WERI-Rb-1 (cell line): ENCODE measurements at places on chromosomes 12 and 14.
A peak's percentile ranks its signal among the peaks of the same experiment; 100 is the strongest.

DNA sequence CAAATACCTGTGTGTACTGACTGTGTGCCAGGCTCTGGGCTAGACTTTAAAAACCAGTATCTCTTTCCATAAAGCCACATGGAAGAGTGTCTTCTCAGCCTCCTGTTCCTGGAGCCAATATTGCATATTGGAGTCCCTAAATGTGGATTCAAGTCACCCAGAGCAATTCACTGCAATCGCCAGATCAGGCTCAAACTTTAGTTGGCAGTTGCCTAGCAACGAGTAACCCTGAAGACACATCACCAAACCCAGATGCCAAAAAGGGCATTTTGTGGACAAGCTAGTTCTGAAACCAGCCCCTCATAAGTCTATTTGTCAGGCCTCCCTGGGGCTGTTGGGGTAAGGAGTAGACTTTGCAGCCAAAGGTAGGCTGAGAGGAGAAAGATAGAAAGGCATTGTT is 13.7 kb downstream of the DPF3 start:
- DNase-seq = no peak

GRCh38 chr14:56887216-56887615 is 76.9 kb upstream of the OTX2 start:
- no peak for DNase-seq

DNA sequence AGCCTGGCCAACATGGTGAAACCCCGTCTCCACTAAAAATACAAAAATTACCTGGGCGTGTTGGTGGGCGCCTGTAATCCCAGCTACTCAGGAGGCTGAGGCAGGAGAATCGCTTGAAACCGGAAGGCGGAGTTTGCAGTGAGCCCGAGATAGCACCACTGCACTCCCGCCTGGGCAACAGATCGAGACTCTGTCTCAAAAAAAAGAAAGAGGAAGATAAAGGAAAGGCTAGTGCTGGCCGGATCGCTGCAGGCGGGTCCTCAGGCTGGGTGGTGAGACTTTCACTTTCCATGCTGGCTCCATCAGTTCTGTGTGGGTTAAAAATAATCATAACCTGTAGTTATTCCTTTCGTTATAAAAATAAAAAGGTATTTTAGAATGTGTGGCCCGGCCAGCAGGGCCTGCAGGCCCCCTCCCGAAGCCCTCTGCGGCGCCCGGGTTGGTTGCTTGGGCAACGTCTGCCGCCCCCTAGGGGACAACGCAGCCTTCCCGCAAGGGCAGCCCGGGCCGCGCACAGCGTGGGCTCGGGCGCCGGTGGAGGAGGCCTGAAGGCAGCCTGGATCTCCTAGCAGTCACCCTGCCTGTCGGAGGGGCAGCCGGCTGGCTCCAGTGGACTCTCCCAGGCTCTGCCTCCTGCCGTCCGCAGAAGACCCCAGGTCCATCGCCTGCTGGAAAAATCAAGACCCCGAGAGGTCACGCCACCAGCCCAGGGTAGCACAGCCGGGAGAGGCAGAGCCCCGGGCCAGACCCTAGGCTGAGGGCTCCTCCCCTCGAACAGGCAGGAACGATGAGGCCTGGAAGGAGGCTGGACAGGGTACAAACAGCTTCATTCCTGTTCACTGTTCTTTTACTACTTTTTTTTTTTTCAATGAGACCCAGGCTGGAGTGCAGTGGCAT is 5.0 kb upstream of the SLC25A47 start:
- peak; percentile 55 for DNase-seq

DNA sequence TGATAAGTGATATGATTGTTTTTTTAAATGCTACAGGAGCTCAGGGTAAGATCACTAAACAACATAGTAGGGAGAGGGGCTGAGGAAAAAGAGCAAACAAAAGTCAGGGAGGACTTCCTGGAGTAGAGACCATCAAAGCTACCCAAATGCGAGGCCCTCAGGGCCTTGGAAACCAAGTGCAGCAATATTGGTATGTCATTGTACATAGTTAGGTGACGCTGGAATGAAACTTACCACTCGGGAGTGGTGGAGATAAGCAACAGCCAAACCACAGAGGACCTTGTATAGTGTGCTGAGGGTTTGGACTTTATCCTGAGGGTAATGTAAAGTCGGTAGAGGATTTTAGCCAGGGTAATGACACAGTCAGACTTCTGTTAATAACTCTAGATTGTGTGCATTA is 13.8 kb downstream of the KITLG start:
- DNase-seq = no peak

GRCh38 chr12:90020881-90021280 is 312.2 kb upstream of the ATP2B1 start:
- no peak for DNase-seq

DNA sequence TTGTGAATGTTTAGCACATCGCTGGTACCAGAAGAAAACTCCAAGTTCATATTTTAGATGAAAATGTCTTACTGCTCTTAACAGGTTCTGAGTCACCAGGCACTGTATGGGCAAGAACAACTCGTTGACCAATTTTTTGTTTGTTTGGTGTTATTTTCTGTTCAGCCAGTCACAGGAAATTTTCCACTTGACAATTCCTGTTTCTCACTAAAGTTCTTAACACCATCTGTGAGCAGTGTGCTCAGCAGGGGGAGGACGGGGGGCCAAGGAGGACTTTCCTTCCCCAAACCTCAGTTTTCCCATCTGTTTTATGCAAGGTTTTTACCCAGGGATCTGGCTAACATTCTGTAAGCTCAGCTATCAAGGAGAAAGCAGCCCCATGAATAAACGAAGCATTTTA is 3.0 kb downstream of the NUAK1 start:
- DNase-seq = no peak

GRCh38 chr12:96997797-96998484 is 90.9 kb downstream of the NEDD1 start:
- DNase-seq = no peak
